ENCODE measurements at places on chromosomes 3 and 15.

- DNase-seq: no peak
Measured at GRCh38 chr15:78206326-78207109, 27.8 kb downstream of the ACSBG1 start.

GRCh38 chr15:39250001-39250400 lies 330.9 kb upstream of the THBS1 start:
- no peak for DNase-seq

DNA sequence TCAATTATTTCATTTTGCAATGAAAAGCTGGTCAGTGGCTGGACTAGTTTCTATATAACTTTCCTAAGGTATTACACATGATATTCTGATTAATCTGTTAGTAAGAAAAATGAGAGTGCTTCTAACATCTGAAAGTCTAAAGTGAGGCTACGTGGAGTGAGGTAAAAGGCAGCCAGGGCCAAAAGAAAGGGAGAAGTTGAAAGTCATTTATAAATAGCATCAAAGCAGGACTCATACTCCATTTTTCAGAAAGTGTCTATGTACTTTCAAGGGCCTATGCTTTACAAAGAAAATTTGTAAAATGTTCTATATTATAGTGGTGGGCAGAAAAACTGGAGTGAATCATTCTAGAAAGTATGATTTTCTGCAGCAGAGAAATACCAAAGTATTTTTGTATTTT lies 80.0 kb downstream of the CSNK1G1 start:
- no peak for DNase-seq

DNA sequence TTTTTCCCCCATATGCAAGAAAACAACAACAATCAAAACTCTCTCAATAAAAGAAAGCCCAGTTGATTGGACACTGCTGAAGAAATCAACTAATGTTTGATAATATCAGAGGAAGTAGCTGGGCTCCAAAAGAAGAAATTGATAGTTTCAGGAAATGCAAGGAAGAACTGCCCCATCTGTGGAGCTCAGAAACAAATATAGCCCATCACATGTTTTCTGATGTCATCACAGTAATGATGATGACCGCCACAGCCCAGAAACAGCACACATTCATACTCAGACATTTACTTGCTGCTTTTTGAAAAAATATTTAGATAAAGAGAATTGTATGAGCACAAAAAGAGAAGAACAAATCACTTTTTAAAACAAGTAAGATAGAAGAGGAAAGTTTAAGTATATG lies 67.6 kb downstream of the GOLIM4 start:
- DNase-seq: no peak

DNA sequence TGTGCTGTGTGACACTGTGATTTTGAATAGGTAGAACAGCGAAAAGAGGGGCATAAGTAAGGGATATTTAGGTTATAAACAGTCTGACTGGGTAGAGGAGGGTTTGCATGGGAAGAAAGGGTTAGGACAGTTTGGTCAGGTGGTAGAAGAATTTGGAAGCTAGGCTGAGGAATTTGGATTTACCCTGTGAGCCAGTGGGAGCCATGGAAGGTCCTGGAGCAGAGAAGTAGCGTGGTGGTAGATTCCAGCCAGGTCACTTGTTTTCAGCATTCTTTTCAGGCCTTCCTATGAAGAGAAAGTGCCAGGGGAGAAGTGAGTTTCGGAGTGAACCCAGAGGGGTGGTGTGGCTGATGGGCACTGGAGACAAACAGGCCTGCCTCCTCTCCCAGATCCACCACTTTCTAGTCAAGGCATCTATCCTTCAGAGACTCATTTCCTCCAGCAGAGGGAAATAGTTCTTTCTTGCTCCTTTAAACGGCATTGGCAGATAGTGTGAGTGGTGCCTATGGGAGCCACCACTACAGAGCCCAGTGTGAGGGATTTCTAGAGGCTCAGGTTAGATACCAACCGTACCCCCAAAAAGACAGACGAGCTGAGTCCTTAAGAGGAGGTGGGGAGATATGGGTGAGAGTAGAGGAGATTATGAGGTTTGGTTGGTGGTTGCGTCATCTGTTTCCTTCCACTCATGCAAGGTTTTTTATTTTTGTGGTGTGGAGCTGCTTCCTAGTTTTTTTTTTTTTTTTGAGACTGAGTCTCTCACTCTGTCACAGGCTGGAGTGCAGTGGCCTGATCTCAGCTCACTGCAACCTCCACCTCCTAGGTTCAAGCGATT lies 21.2 kb downstream of the PXK start:
- no peak for DNase-seq

DNA sequence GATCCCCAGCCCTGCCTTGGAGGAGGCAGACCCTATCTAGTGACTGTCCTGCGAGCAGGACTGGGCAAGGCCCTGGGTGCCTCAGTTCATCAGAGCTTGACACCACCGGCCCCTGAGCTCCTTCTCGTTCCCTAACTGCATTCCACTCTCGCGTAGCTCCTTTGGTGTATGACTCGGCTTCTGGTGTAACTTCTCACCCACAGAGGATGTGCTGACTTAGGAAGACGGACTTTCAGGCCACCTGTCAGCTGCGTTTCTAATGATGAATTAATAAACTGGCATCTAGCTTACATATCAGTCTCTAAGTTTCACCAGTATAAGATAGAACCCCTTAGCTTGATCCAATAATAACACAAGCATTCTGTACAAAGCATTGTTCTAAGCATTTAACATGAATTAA lies 17.5 kb downstream of the ABCF3 start:
- DNase-seq: no peak

DNA sequence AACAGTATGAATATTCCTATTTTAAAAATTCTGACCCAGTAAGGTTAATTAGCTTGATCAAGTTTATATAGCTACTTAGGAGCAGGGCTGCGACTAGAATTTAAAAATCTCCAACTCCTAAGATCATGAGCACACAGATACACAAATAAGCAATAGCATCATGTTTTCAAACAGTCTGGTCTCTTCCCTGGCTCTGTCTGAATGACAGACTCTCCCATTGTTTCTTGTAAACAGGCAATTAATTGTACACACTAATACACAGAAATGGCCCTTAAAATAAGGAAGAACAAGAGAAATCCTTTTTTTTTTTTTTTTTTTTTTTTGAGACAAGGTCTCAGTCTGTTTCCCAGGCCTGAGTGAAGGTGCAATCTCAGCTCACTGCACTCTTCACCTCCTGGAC lies 1064.4 kb upstream of the CFAP20DC start:
- no peak for DNase-seq

DNA sequence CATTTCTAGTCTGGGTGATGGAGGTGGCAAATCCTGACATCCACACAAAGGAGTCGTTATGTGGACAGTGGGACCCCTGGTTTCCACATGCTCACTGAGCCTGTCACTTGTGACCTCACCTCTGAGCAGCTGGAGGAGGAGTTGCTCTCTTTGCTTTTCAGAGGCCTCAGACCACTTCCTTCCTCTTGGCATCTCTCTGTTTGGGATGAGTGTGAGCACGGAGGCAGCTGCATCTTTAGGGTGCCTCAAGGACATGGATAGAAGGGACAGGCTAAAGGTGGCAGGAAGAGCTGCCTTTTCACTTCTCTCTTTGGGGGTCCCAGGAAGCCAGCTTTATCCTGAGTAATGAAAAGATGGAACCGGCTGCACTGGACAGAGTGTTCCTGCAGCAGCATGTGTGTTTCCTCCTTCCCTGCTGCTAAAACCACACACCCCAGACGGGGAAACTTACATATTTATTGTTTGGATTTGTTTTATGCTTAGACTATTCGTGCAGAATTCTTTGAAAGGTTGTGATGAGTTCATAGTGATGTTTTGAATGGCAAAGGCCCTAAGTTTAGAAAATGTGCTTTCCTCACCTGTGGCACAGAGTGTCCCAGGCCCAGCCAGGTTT lies 31.8 kb downstream of the GPR171 start:
- no peak for DNase-seq

- DNase-seq: no peak
Measured at GRCh38 chr3:125207507-125207906, 5.0 kb downstream of the SLC12A8 start.

Data from astrocyte of the cerebellum (primary cell).